ENCODE measurements at places on chromosomes 13 and 19.

- DNase-seq = no peak
Measured at GRCh38 chr13:69274231-69274630, 833.4 kb upstream of the ATXN8OS start.

DNA sequence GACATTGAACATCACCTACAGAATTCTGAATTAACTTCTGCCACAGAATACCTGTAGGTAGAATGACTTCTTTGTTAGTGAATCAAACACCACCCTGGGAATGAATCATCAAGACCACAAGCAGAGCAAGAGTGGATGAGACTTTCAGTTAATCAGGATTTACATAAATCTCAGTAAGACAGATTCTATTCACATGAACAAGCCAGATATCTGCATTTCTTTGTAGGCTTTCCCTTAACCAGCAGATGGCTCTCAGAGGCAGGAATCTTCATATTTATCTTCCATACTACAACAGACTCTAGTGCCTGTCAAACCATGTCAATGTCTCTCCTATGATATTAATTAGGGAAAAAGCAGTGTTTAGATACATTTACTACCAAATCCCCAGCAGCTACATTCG, 412.1 kb downstream of the KLF12 start:
- DNase-seq = no peak

- DNase-seq = no peak
Measured at GRCh38 chr13:80361883-80362327, 21.0 kb upstream of the SPRY2 start.

DNA sequence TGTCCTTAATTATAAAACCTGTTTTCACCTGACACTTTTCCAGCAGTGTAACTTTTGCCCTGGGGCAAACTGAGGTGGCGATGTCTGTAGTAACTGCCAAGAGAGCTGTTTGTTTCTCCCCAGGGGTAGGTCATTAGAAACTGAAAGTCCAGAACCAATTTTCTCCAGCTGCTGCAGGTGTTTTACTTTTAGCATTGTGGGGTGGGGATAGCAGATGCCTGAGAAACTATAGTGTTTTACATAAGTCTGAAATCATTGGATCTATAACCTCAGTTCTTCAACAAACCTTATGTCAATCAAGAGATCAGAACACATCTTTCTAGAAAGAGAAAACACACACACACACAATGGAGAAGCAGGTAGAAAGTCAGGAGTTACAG, 92.7 kb downstream of the LHFPL6 start:
- no peak for DNase-seq

GRCh38 chr13:59680429-59681024, 483.2 kb downstream of the DIAPH3 start:
- DNase-seq = peak; percentile 7

GRCh38 chr19:12802267-12803106, 618 bp downstream of the THSD8 start:
- DNase-seq = no peak

- no peak for DNase-seq
Measured at GRCh38 chr13:99893567-99893966, 78.0 kb downstream of the ZIC5 start.

DNA sequence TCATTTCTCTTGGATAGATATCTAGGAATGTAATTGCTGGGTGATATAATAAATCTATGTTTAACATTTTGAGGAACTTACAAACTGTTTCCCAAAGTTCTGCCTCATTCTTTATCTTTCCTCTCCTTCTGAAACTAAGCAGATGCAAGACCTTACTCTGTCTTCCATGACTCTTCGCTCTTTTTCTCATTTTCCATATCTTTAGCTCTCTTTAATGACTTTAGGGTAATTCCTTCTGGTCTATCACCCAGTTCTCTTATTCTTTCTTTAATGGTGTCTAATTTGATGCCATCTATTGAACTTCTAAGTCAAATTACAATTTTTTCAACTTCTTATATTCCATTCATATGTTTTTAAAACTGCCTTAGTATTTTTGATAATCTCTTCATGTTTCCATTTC, 316.6 kb downstream of the POU4F1 start:
- no peak for DNase-seq

- DNase-seq = no peak
Measured at GRCh38 chr13:74066937-74067336, 67.3 kb downstream of the KLF12 start.

DNA sequence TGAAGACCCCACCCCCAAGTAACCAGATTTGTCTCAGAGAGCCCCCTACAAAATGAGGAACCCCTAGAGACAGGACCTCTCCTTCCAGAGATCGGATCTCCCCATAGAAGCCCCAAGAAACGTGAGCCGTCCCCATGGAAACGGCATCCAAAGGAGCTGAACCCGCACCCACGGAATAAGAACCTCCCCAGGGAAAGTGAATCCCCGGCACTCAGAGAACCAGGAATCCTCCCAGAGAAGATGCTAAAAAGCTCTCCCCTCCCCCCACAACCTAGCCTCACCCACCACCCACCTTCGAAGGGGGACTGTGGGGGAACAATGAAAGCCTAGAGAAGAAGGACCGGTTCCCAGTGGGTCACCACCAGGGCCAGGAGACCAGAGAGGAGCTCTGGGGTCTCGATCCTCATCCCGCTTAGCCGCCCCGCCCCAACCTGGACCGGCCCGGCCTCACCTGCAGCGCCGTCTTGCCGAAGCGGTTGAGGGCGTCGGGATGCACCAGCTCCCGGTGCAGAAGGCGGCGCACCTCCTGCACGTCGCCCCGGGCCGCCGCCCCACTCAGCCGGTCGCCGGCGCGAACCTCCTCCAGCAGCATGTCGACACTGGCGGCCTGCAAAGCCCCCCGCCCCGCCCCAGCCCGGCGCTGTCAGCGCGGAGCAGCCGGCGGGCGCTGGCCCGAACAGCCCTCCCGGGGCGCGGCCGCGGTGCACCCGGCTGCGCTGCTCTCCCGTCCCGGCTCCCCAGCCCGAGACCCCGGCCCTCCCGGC, 535 bp downstream of the CDKN2D start:
- DNase-seq = peak; percentile 34

DNA sequence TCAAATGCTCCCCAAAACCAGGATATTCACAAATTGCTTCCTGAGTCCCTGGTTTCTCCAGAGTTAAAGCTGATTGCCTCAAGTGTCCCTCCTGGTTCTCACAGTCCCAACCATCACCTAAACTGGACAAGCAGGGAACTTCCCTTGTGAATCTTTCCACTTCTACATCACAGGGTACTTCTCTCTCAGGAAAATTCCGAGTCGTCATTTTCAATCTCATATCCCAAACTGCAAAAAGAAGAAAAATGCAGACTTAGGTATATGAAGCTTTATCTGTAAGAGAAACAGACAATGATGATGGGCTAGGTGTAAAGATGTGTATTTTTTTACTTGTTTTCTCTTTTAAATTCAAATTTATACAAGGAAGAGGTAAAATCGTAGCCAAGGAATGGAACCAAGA, 21.3 kb downstream of the ZNF329 start:
- no peak for DNase-seq

DNA sequence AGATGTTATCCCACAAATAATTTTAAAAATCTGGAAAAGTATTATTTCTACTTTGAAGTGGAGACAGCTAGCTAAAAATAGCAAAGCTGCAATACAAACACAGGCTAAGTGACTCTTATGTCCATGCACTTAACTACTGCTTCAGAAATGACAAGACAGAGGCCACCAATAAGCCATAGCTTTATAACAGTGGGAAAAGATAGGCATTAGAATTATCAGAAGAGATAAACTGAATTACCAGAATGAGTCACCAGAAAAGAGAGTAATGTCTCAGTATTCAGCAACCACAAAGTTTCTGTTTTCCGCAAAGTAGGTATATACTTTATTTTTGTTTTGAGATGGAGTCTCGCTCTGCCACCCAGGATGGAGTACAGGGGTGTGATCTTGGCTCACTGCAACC, 17.1 kb downstream of the CLN5 start:
- DNase-seq = no peak

- DNase-seq = no peak
Measured at GRCh38 chr13:31168736-31169135, 7.0 kb upstream of the HSPH1 start.

GRCh38 chr19:16420336-16420676, 51.5 kb downstream of the EPS15L1 start:
- no peak for DNase-seq

- no peak for DNase-seq
Measured at GRCh38 chr13:44346534-44346933, 27.1 kb upstream of the SERP2 start.

DNA sequence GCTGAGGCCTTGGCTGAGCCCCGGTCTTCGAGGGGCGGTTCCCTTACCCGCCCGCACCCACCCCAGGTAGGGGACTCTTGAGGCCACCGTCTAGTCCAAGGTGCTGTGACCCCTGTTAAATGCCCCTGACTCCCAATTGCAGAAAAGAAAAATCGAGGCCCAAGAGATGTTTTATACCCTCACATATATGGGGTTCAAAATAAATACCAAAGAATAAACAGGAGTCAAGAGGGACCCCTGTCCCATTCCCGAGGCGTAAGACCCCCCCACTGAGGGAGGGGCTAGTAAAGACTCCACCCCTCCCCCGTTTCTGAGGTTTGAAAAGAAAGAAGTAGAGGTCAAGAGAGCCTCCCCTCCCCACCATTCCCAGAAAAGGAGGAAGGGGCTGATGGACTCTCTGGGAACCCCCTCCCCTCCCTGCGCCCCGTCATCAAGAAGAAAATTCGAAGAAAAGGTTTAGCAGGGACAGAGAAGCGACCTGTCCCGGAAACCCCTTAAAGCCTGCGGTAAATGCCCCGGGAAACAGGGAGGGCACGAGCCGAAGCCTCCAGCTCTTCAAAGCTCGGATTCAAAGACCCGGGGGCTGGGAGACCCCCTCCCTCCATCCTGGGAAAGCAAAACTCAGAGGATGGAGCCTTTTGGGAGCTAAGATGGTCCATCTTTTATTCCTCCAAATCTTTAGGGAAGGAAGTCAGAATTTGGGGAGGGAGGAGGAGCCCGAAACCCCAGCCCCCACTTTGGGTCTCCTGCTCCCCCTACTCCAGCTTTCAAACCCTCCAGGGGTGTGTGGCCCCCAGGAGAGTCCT, 755 bp upstream of the RAB3A start:
- peak; percentile 29 for DNase-seq

DNA sequence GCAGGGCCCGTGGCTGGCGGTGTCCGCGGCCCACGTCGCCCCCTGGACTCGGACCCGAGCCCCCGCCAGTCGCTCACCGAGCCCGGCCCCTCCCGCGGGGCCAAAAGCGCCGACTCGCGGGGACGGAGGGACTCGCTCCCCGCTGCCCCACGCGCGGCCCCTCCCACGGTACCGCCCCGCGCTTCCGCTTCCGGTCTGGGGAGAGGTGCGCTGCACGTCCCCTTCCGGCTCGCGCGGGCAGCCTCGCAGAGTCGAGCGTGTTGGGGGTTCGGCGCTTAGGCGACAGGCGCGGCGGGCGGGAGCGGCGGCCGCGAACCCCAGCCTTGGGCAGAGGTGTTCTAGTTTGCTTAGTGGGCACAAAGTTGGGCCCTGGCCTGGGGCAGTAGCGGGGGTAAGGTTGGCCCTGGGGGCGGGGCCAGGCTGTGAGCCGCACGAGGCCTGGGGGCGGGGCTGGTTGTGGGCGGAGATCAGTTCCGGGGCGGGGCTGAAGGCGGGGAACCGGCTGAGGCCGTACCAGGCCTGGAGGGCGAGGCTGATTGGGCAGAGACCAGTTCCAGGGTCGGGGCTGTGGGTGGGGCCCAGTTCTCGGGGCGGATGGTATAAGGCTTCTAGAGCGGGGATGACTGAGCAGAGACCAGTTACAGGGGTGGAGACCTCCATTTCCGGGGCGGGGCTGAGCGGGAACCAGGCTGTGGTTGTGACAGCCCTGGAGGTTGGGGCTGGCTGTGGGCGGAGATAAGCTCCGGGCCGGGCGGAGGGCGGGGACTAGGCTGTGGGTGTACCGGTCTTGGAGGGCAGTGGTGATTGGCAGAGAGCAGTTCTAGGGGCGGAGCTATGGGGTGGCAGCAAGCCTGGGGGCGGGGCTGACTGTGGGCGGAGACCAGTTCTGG, at the start of the genes MBD3L1 and ZNF558:
Gene MBD3L1, plus strand, starts transcription at position 246 of the 890 bp plus-strand sequence. CDS start 10,302 bp downstream, outside the sequence.
Gene ZNF558, minus strand, starts transcription at position 173 of the 890 bp plus-strand sequence. CDS start 9,645 bp downstream, outside the sequence.
- DNase-seq = peak; percentile 98

- DNase-seq = no peak
Measured at GRCh38 chr19:43684326-43684725, 14.4 kb upstream of the PLAUR start.

DNA sequence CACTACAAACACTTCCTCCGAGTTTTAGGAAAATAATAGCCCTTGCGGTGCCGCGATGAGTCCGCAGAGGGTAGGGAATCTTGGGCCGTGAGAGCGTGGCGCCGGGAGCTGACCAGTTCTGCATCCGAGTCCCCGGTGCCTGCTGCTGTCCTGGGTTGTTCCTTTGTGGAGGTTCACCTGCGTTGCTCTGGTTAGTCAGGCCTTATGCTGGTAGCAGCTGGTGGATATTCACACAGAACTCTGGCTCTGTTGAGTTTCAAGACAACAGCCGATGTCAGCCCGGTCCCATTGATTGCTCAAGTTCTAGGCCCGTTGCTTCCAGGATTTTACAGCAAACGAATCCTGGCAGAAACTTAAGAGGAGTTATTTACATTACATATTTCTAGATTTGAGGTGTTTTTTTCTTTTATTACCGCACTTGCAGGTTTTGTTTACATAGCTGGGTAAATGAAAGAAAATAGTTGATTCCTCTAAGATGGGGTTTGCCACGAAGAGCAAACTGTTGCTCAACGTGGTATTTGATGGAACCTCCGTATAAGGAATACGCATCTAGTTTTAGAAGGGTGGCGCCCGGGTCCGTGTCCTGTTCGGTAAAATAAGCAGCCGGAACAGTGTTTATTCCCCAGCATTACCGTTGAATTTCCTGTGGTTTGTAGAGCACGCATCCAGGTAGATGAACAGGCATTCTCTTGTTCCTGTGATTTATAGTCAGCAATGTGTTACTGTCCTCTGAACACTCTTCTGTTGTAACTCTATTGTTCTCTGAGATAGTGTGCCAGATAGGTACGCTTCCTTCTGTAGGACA, 1.3 kb downstream of the CLDN10 start:
- no peak for DNase-seq

- DNase-seq = no peak
Measured at GRCh38 chr13:25001476-25002206, 94.3 kb upstream of the PABPC3 start.

DNA sequence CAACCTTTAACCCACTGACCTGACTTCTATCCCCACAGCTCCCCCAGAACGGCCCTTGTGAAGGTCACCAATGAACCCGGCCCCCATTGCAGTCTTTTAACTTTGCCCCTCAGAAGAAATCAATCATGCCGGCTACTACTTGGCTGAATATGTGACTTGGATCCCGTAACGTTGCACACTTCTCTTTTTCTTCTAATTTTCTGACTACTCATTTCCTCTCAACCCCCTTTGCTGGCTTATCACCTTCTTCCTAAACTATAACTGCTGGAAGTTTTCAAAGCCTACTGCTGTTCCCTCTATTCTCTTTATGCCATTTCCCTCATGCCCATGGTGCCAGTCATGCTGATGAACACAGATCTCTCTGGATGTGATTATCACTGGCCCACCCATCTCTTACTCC, 367.6 kb downstream of the DNAJC15 start:
- DNase-seq = no peak

GRCh38 chr13:97125810-97126738, 96.1 kb upstream of the MBNL2 start:
- DNase-seq = no peak
